Mucosa of descending colon (tissue), 3 donors: ENCODE measurements at places on chromosomes 7 and 10.

GRCh38 chr7:73770002-73770859 is at the start of gene CLDN3:
CLDN3 (minus strand) TSS chr7:73770270; CDS start chr7:73770049, 221 bp downstream.
- DNase-seq = peak; percentile 97

- DNase-seq = no peak
These were observed 806.9 kb upstream of the SORCS1 start for GRCh38 chr10:107971411-107971810.

DNA sequence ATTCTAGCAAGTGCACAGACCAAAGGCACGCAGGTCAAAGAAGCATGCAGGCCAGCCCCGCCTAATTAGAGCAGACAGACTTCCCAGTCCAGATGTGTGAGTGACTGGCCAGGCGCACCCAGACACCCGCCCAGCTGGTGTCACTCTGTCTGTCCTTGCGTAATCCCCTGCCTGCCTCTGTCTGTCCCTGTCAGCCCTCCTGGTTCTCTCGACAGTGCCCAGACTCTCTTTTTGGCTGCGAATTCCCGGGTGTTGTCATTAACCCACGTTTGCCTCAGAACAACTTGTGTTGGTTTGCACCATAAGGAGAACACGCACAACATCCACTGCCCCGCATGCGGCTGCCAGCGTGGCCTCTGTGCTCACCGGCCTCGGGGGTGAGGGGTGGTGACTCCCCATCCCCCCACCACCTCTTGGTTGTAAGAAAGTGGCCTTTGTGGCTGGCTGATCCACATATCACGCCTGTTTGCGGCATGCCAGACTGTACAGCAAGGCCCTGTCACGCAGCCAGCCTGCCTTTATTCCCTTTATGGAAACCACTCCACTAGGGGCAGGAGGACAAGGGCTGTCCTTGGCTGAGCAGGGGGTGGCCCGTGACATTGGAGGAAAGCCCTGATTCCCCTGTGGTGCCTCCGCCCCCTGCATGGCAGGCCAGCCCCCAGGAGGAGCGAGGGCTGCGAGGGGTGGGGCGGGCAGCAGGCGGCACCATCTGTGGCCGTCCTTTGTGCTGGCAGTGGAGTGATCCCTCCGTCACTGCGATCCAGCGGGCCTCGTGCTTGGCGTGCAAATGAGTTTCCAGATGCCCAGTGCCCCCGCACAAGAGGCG is 72.8 kb upstream of the PPIF start:
- DNase-seq = peak; percentile 55

- DNase-seq = no peak
These were observed 240.4 kb downstream of the KIAA1217 start for GRCh38 chr10:24449321-24449740.

GRCh38 chr7:90834771-90835170 is 238.7 kb downstream of the CDK14 start:
- DNase-seq = no peak

- peak; percentile 65 for DNase-seq
These were observed 151.6 kb downstream of the KIAA1217 start for GRCh38 chr10:24360282-24361127.

DNA sequence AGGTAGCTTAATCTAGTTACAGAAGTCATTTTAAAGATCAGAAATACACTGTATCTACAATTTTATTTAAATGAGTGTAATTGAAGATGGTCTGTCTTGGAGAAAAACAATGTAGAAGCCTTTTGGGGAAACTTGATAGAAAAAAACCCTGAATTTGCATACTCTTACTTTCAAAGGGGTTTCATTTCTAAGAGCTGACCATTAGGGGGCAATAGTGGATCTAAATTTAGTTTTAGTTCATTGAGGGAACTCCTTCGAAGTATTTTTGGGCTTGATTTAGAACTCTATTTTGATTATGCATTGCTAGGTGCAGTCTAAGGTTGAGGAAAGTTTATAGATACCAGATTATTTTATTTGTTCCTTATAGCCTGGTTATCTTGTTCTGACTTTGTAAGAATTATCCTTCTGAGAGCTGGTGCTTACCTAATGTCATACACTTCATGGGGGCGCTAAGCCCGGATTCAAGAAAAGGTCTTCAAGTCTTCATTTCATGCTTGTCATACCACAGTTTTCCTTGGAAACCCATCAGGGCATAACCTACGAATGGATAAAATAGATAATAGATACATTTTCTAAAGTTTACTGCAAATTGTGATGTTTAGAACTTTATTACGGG is 69.1 kb upstream of the MXI1 start:
- no peak for DNase-seq

- DNase-seq = no peak
These were observed 90.4 kb upstream of the FAM171A1 start for GRCh38 chr10:15461353-15462108.

DNA sequence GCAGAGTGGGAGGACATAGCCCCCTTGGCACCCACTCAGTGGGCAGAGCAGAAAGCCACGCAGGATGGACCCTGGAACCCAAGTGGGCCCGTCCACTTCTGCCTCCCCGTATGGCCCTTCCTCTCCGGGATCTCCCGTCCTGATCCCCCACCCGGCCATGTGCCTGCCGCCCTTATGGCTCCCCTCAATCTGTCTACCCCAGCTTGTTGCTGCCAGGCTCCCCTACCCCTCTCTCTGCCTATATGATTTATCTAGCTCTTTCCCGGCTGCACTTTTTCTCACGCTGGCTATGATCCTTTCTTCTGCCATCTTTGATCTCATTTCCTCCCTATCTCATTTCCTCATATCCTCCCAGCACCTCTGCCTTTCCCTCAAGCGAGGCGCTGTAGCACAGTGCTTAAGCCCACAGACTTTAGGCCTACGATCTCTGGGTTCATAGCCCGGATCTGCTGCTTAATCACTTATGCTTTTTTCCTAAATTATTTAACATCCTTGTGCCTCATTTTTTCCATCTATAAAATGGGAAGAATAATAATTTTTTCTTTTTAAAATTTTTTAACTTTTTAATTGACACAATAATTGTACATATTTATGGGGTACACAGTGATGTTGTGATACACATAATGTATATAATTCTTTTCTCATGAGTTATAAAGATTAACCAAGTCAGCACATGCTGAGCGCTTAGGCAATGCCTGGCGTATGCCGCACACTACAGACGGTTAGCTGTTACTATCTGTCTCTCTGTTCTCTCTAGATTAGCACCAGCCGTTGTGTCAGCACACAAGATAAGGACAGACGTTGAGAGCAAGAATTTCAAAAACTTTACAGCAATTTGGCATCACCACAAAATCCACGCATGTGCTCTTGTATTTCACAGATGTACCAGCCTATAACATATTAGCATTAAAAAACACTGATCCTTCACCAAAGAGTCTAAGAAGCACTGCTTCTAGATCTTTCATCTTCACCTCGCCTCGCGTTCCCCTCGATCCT is 18.1 kb downstream of the KCNH2 start:
- DNase-seq = no peak

GRCh38 chr7:91165006-91165845 is 99.0 kb upstream of the FZD1 start:
- no peak for DNase-seq
